HAP-1 (cell line): ENCODE measurements at places on chromosomes 7 and 10.

DNA sequence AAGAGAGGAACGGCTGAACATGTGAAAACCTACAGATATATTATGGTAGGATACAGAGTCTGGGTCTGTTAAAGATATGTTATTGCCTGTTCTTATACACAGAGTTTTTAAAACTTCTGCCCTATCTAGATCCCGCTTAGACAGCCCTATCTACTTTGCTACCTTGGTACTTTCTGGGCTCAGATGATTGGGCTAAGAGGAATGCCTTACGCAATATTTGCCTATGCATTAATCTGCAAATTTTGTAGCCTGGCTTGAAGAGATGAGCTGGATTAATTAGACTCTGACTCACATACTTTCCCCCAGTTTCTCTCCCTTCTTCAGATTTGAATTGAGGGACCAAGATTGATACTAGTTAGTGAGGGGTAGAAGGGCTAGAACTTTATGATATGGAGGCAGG lies 33.6 kb upstream of the A1CF start:
- no peak for DNase-seq

DNA sequence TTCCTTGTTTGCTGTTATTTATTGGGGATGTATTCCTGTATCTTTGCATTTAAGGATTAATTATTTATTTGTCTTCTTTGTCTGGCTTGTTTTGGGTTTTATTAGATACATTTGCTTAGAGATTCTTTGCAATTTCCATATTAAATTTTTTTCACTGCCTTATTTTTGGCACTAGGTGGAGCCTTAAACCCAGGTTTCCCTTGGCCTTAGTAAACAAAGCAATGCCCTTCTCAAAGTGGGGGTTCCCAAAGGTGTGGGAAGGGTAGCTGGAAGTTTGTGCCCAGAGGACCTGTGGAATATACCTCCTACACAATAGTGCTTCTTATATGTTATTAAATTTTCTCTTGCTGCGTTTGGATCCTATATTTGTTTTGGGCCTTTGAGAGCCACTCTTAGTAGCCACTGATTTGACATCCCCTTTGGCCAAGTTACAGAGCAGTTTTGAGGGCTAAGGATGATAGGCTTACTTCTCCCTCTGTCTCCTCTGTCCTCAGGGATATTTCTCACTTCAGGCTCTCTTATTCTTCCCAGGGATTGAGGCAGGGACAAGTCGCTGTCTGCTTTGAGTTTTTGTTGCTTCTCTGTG lies 162.3 kb downstream of the ITGB1 start:
- no peak for DNase-seq

DNA sequence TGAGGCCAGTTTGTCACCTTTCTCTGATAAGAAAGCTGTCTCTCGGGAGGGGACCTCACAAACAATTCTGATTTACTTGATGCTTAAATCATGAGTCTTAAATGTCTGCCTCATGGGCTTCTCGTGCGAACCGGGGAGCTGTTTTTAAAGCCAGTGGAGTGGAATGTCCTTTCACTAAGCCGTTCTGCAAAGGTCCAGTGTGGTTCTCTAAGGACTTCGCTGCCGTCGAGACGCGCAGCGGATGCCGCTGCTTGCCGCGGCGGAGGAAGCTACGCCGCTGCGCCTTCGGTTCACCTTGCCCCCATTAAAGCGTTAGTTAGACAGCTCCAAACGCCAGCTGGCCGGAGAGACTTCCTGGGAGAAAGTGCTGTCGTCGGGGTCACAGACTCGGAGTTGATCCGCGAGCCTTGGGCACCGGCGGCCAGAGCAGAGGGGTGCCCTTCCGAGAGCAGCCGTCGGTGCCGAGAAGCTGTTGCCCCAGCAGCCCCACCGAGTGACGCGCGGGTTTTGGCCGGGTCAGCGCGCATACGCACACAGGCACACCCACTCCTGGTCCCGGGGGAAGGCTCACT lies 1.3 kb upstream of the HMX3 start:
- DNase-seq = no peak

DNA sequence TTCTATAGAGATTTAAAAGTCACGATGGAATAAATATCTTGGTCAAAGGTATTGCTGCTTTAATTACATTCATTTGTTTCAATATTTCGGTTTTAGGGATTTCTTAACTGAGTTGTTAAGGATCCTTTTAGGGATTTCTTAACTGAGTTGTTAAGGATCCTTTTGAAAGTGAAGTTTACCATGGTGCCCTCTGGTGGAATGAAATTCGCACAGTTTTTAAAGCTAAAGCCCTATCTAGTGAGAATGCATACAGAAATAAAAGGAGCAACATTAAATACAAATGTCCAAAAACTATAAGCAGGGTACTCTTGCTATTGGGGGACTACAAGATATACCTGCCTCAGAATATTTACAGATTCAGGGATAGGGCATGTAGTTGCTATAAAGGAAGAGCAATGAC lies 193.7 kb downstream of the RNLS start:
- DNase-seq = peak; percentile 42

DNA sequence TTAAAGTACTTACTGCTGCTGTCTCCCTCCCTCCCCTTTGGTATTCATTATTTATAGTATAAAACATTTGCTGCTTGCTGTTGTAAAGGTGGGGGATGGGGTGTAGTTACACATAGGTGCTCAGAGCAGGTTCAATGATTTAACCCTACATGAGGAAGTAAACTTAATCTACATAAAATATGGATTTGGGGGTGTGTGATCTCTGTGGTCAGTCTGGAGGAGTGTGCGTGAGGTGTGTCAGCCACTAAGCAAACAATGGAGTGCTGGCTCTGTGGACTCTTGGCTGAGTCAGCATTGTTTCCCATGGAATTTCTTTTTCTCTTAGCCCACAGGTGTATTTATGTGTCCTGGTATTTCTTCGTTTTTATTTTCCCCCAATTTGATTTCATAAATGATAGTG lies 133.9 kb downstream of the AUTS2 start:
- no peak for DNase-seq

- DNase-seq = no peak
Observed at GRCh38 chr10:130757821-130758489, 553.6 kb downstream of the TCERG1L start.

GRCh38 chr10:133326745-133327650 lies 9.7 kb downstream of the CALY start:
- no peak for DNase-seq
